ENCODE measurements at places on chromosomes 12 and 14. TPM values are rescaled to one million over a fixed set of nuclear protein-coding genes. Genes with fewer than 3 reads are reported as not detected.

AKT1 gene
- total RNA-seq = 113 TPM

ADAM21 gene
- 0.07 TPM for total RNA-seq

OR11H12 gene
- not detected for total RNA-seq

HELB gene
- 0.90 TPM for total RNA-seq

RNASE4 gene
- 6.1 TPM for total RNA-seq

TMEM52B gene
- 0.13 TPM for total RNA-seq

TMEM229B gene
- total RNA-seq = 0.22 TPM

ANO2 gene
- not detected for total RNA-seq

CLEC2A gene
- total RNA-seq = not detected

PA2G4 gene
- 323 TPM for total RNA-seq

B3GNT4 gene
- 0.80 TPM for total RNA-seq

INHBE gene
- 0.12 TPM for total RNA-seq

LPCAT3 gene
- 33.9 TPM for total RNA-seq

RNASE1 gene
- not detected for total RNA-seq

OASL gene
- 7.3 TPM for total RNA-seq

CLEC4D gene
- total RNA-seq = not detected

DUSP6 gene
- total RNA-seq = 7.9 TPM

KRT77 gene
- not detected for total RNA-seq

PRPH gene
- 1.7 TPM for total RNA-seq

GUCY2C gene
- not detected for total RNA-seq
